ENCODE measurements at places on chromosomes 6 and 20.

DNA sequence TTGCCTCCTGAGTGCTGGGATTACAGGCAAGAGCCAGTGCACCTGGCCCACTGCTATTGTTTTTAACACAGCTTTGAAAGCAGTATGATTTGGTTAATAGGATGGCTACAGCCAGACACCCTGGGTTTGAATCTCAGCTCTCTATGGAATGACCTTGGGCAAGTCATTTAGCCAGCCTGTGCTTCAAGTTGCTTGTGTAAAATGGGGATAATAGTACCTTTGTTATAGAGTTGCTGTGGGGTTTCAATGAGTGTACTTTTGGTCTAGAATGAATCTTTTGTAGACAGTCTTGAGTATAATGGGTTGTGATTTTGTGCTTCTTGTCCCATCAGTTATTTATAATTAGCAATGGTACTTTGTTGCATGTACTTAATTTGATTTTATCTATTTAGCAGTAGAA, 70.9 kb downstream of the JARID2 start:
- no peak for DNase-seq

GRCh38 chr6:30836431-30836866, 47.9 kb upstream of the DDR1 start:
- no peak for DNase-seq

- no peak for DNase-seq
Measured at GRCh38 chr6:64803470-64804166, 903.4 kb downstream of the EYS start.

DNA sequence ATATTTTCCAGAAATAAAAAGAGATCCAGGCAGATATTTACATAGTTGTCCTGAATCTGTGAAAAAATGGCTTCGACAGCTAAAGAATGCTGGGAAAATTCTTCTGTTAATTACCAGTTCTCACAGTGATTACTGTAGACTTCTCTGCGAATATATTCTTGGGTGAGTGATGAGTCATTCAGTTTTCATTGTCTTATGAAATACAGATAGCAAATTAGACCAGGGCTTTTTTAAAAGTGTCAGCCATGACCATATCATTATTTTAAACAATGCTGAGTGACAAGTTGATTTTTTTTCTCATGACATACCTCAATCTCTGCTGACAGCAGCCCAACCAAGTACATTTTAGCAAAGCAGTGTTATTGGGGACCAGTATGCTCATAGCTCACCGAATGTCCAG, 32.8 kb downstream of the TSPYL4 start:
- DNase-seq, result no peak

- no peak for DNase-seq
Measured at GRCh38 chr20:57991211-57991881, 237.1 kb downstream of the ANKRD60 start.

- no peak for DNase-seq
Measured at GRCh38 chr6:150254770-150255169, 111.9 kb downstream of the PPP1R14C start.

GRCh38 chr6:90787446-90787845, 200.6 kb upstream of the MAP3K7 start:
- DNase-seq, result no peak

- no peak for DNase-seq
Measured at GRCh38 chr20:24149881-24150307, 161.3 kb upstream of the GGTLC1 start.

DNA sequence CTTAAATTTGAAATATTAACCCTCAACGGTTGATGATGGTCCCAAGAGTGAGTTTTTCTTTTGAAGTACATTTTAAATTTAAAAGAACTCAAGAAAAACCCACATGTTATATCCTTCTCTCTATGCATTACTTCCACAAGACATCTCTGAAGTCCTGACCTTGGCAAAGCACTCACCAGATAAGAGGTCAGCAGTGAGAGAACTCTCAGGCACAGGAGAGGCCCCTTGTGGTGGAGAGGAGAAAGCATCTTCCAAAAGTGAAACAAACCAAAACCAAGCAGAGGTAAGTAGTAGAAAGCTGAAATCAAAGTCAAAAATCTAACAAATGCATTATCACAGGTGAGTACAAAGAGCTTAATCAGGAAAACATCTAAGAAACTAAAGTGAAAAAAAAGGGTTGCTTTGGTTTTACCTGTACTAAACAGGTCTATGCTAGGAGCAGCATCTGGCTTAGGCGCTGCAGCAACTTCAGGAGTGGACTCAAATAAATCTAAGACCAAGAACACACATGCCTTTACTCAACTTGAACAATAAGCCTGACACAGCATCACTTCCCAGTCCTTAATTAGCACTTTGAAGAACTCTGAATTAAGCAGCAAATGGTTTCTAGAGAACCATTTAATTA, 80.5 kb downstream of the PRSS35 start:
- DNase-seq, result no peak

DNA sequence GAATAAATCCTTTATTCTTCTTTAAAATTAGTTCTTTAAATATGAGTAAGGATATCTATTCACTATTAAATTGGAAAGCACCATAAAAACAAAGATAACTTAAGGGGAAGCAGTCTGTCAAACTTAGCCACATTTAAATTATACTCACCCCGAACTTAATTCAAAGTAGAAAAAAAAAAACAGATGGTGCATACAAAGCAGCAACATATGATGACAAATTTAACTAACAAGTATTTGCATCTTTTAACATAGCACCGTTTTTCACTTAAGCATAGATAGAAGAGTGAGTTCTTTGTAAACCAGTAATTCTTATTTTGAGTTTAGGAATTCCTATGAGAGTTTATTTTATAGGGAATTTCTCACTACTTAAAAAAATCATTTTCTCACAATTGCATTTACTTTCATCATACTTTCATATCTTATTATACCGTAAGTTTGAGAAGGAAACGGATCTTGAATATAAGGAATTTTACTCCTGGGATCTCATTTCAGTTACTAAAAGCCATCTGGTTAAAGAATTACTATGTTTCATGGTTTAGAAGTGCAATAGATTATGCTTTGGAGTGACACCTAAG, 828.2 kb upstream of the MAP3K7 start:
- DNase-seq, result no peak

DNA sequence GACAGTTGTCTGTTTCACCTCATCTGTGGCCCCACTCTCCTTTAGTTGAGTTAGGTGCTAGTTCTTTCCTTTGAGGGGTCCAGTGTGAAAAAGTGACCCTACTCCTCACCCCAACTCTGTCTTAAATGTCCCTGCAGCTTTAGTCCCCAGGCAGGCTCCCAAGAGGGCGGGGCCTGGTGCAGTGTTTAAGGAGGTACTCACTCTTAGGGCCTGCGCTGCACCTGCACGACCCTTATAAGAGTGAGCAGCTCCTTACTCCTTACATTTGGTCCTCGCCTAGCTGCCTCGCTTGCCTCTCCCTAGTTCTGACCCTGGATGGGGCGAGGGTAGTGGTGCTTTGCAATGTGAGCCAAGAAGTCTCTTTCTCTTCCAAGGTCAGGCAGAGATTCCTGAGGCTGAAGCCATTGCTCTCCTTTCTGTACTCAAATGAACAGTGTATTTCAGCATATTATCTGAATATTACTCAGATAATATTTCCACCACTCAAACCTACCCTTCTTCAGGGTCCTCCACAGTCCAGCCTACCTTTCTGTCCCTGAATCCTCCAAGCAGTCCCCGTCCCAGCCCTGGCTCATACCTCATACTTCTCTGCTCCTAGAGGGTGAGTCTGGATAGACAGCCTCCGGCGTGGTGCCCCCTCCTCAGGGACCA, 11.9 kb upstream of the VEGFA start:
- no peak for DNase-seq

- DNase-seq, result no peak
Measured at GRCh38 chr6:51147756-51148155, 329.1 kb downstream of the TFAP2B start.

GRCh38 chr6:11437824-11438459, 99.6 kb upstream of the TMEM170B start:
- no peak for DNase-seq

DNA sequence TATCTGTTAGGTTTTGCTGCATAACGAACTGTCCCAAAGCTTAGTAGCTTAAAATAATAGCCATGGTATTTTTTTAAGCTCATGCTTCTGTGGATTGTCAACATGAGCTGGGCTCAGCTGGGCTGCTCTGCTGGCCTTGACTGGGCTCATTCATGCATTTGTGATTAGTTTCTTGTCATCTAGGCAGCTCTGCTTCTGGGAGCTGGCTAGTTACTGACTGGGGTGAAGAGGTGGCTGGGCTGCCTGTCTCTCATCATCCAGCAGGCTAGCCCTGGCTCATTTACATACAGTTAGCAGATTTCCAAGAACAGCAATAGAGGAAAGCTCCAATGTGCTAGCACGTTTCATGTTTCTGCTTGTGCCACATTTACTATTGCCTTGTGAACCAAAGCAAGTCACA, 165.1 kb upstream of the PCSK2 start:
- no peak for DNase-seq

DNA sequence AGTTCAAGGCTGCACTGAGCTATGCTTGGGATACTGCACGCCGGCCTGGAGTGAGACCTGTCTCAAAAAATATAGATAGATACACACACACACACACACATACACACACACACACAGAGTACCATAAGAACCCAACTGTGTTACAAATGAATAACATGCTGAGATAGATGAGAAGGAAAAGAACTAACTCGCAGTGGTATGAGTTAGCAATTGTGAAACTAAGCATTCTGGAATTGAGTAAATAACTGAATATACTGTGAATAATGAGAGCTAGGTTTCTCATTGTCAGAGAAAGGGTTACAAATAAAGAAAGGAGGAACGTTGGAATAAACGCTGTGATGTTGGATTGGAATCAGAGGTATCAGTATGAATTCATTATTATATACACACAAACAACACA, 14.6 kb upstream of the FAXC start:
- no peak for DNase-seq

- DNase-seq, result no peak
Measured at GRCh38 chr20:6180531-6180930, 57.7 kb upstream of the FERMT1 start.

GRCh38 chr6:137552146-137552545, 58.0 kb upstream of the OLIG3 start:
- no peak for DNase-seq

- no peak for DNase-seq
Measured at GRCh38 chr20:24060851-24061590, 72.4 kb upstream of the GGTLC1 start.

- peak; percentile 37 for DNase-seq
Measured at GRCh38 chr20:24148372-24148771, 159.8 kb upstream of the GGTLC1 start.

GRCh38 chr6:149153693-149154092, 163.8 kb upstream of the TAB2 start:
- DNase-seq, result no peak

DNA sequence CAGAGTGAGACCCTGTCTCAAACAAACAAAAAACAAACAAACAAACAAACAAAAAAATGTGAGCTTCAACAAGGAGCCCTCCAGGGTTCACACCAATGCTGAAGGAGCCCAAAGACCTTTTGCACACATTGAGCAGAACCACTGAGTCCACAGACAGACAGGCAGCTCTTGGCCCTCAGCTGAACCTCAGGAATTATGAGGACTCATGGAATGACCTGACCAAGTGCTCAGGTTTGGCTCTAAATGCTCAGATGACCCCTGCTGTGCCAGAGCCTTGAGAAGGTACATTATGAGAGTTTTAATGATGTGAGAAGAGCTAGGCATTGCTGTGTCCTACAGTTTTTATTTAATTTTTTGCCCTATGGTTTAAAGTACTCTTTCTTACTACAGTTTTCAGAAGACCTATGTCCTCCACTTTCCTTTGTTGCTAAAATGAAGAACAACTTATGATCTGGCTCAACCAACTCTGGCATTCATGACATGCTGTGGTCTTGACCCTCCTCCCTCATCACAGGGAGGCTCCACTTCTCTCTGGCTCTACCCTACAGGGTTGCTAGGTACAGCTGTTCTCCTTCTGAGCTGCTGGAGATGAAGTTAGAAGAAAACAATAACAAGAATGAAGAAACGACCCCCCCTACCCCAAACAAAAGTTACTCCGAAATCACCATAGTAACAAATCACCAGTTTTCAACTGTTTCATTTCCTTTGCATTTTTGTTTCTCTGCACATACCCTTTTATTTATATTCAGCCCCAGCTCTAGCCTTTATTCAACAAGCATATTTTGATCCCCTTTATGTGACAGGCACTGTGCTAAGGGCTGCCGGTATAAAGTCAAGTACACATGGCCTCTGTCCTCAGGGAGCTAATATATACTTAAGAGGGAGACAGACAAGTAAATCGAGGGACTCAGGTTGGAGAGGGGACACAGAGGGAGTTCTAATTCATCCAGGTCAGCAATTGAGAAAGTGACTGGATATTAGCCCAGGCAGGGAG, 128.7 kb upstream of the TRAF3IP2 start:
- no peak for DNase-seq

DNA sequence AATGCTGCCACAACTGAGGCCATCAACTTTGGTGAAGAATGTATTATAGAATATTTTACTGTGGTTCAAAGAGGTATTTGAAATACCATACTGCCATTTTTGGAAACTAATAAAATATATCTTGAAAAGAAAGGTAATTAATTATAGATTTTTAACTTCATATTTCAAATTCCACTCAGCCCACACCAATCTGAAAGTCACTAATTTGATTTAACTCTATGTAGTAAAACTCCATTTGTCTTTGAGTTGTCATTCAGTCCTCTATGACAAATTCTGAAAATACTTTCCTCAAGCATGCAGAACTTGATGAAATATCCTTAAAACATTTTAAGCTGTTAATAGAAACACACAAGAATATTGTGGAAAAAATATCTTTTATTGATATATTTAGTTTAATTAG, 1196.7 kb upstream of the CITED2 start:
- no peak for DNase-seq

- DNase-seq, result no peak
Measured at GRCh38 chr6:66865771-66866170, 1158.7 kb upstream of the EYS start.

- no peak for DNase-seq
Measured at GRCh38 chr20:35285806-35286076, 1.2 kb upstream of the EIF6 start.

GRCh38 chr6:14320332-14320731, 202.8 kb downstream of the CD83 start:
- DNase-seq, result no peak

- no peak for DNase-seq
Measured at GRCh38 chr20:833121-833449, 430 bp upstream of the FAM110A start.

DNA sequence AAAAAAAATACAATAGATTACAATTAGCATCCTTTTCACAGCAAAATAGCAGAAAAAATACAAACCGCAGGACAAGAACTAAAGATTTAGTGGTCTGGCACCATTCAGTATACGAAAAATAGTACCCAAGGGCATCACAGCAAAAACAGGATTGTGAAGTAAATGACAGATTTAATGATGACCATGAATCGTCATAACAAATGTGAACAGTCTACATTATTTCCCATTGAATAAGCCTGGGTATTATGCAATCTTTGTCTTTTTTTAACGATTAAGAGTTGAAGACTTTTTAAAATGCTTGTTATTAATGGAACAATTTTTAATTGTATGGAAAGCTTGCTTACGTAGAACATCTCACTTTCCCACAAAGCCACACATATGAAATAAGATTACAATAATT, 432.8 kb downstream of the PKHD1 start:
- DNase-seq, result no peak
